ENCODE measurements at places on chromosomes 1 and 21.

DNA sequence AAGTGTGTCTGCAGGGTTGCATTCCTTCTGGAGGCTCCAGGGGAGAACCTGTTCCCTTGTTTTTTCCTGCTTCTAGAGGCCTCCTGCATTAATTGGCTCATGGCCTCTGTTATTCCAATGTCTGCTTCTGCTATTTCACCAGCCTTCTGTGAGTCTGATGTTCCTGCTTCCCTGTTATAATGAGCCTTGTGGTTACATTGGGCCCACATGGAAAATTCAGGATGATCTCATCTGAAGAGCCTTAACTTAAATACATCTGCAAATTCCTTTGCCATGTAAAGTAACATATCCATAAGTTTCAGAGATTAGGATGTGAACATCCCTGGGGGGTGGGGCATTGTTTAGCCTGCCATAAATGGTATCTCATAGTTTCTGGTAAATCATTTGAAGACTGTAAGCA lies 181.1 kb downstream of the RWDD3 start:
- no peaks in the 10 kb centered on the region for H3K36me3 ChIP-seq
- H3K27ac ChIP-seq: no peak overlapping the region
- H3K27me3 ChIP-seq: no peaks in the 10 kb centered on the region
- no peaks in the 10 kb centered on the region for H3K4me1 ChIP-seq
- no peak for DNase-seq

GRCh38 chr1:108816049-108816893 lies 40.6 kb downstream of the AKNAD1 start:
- H3K27me3 ChIP-seq: peaks cover 7% of the 10 kb centered on the region
- H3K27ac ChIP-seq: no peak overlapping the region
- H3K4me1 ChIP-seq: no peaks in the 10 kb centered on the region

- peaks cover 18% of the 10 kb centered on the region for H3K27me3 ChIP-seq
- no peak overlapping the region for H3K27ac ChIP-seq
- H3K36me3 ChIP-seq: no peaks in the 10 kb centered on the region
- H3K4me1 ChIP-seq: no peaks in the 10 kb centered on the region
Measured at GRCh38 chr21:38712071-38712470, 93.7 kb upstream of the ETS2 start.

DNA sequence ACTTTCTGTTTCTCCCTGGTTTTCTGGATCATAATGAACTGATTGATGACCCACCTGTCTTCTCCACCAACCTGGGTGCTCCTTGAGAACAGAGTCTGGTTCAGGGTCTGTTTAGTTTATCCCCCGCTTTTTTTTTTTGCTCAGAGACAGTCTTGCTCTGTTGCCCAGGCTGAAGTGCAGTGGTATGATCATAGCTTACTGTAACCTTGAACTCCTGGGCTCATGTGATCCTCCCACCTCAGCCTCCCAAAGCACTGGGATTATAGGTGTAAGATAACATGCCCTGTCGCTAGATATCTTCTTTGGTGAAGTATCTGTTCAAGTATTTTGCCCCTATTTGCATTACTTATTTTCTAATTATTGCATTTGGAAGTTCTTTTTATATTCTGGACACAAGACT lies 30.2 kb upstream of the CITED4 start:
- H3K27ac ChIP-seq: no peak overlapping the region
- H3K36me3 ChIP-seq: peaks cover 14% of the 10 kb centered on the region
- H3K4me3 ChIP-seq: no peak overlapping the region
- no peak for DNase-seq
- H3K4me1 ChIP-seq: no peaks in the 10 kb centered on the region
- peaks cover 18% of the 10 kb centered on the region for H3K27me3 ChIP-seq

- H3K27me3 ChIP-seq: peaks cover 7% of the 10 kb centered on the region
- peaks cover 2% of the 10 kb centered on the region for H3K4me1 ChIP-seq
- H3K36me3 ChIP-seq: no peaks in the 10 kb centered on the region
- no peak for DNase-seq
- no peak overlapping the region for H3K4me3 ChIP-seq
Measured at GRCh38 chr1:53697721-53698383, 41.1 kb downstream of the GLIS1 start.

DNA sequence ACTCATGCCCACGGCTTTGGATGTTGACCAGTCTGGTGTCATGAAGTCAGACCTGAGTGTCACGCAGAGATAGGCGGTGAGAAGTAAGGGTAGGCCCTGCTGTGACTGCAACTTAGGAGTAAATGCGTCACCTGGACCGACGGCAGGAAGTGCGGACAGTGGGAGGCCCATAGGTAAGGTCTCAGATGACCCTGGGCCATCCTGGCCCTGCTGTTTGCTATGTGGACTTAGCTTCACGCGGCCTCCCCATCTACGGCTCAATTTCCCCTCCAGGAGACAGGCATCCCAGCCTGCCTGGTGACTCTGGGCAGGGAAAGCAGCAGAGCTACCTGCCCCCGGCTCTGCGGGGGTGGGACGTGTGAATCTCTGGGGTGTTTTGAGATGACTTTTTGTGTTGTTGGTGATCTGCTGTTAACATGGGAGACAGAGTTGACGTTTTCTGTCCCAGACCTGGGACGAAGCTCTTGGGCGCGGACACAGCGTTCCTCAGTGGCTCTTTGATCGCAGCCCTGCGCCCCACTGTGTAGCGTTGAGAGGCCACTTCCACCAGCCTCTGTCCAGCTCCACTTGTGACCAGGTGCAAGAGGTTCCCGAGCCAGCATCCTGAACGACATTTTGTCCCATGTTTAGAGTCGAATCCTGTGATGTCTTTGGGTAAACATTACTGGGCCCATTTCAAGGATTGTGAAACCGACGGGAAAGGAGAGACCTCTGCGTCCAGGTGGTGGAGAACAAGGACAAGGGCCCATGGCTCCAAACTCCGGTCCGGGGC lies 39.9 kb downstream of the CRYAA start:
- DNase-seq: peak; percentile 15
- peaks cover 4% of the 10 kb centered on the region for H3K27me3 ChIP-seq
- H3K4me3 ChIP-seq: no peak overlapping the region
- no peaks in the 10 kb centered on the region for H3K4me1 ChIP-seq
- H3K27ac ChIP-seq: no peak overlapping the region
- no peaks in the 10 kb centered on the region for H3K36me3 ChIP-seq

DNA sequence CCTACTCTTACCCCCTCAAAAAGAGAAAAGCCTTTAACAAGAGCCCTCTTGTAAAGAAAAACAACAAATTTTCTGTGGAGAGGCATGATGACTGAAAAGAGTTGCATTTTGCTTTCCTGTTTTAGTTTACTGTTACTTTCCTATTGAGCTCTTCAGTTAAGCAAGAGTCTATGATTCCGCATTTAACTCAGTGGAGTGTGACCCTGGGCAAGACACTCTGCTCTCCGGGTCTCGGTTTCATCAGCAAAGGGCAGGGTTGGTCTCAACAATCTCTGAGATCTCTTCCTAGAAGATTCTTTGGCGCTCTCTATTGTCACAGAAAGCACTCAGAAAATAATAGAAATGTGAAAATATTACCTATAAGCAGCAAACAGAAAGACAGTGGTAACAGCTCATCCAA lies 175.7 kb downstream of the TGFBR3 start:
- peaks cover 33% of the 10 kb centered on the region for H3K4me1 ChIP-seq
- peaks cover 86% of the 10 kb centered on the region for H3K36me3 ChIP-seq
- H3K27ac ChIP-seq: no peak overlapping the region
- DNase-seq: no peak
- H3K4me3 ChIP-seq: no peak overlapping the region

DNA sequence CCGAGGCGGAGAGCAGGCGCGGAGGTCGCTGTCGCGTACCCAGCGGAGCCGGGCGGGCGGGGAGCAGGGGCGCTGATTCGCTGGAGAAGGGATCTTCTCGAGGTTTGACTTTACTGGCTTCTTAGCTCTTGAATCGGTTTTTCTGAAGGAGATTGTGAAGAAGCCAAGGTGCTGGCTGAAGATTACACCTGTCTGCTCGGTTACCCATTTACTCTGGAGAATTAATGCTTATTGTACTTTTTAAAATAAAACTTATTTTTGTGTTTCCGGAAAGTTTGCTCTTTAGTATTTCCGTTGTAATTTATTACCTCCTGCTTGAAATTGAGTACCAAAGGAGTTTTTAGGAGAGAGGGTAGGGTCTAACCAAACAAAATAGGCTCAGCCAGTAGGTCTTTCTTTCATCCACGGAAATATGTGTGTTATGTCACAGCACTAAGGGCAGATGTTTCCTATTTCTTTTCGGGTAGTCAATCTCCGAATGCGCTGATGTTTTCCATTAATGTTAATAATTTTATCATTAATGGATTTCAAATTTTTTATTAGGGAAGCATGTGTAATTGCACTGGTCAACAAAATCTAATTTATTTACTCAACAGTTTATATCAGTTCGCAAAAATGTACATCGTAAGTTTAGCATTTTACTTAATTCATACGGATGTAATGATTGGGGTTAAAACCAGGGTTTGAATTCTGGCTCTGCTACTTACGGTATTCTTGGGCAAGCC lies 510 bp upstream of the GNG5 start:
- peak overlapping the region; percentile 95 for H3K4me3 ChIP-seq
- H3K4me1 ChIP-seq: peaks cover 35% of the 10 kb centered on the region
- DNase-seq: no peak

- H3K27ac ChIP-seq: peak overlapping the region; percentile 19
- no peak for DNase-seq
- H3K36me3 ChIP-seq: peaks cover 35% of the 10 kb centered on the region
- H3K27me3 ChIP-seq: no peaks in the 10 kb centered on the region
Measured at GRCh38 chr1:153961421-153961820, 1.9 kb downstream of the SLC39A1 start.

- H3K36me3 ChIP-seq: no peaks in the 10 kb centered on the region
- no peak overlapping the region for H3K4me3 ChIP-seq
- no peak for DNase-seq
- H3K4me1 ChIP-seq: no peaks in the 10 kb centered on the region
- H3K27me3 ChIP-seq: no peaks in the 10 kb centered on the region
Measured at GRCh38 chr21:39602793-39603192, 9.9 kb upstream of the B3GALT5 start.

DNA sequence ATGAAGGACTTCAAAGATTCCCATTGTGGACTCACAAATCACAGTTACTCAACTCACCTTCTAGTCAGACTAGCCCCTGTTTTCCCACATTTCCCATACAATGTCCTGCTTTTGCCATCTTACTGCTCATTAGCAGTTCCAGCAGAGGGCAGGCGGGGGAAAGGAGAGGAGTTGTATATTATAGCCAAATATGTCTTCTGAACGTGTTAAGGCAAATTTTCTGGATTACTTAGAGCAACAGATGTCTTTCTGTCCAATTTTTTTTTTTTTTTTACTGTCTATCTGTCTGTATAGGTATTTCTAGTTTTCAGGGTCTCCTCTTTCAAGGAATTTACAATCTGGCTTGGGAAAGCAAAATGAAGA lies 29.9 kb upstream of the DDAH1 start:
- no peak for DNase-seq
- peaks cover 4% of the 10 kb centered on the region for H3K27me3 ChIP-seq
- no peak overlapping the region for H3K27ac ChIP-seq
- H3K4me3 ChIP-seq: no peak overlapping the region

- no peak overlapping the region for H3K4me3 ChIP-seq
- peaks cover 8% of the 10 kb centered on the region for H3K4me1 ChIP-seq
- H3K36me3 ChIP-seq: peaks cover 14% of the 10 kb centered on the region
Measured at GRCh38 chr1:163357378-163357777, 35.6 kb downstream of the NUF2 start.

DNA sequence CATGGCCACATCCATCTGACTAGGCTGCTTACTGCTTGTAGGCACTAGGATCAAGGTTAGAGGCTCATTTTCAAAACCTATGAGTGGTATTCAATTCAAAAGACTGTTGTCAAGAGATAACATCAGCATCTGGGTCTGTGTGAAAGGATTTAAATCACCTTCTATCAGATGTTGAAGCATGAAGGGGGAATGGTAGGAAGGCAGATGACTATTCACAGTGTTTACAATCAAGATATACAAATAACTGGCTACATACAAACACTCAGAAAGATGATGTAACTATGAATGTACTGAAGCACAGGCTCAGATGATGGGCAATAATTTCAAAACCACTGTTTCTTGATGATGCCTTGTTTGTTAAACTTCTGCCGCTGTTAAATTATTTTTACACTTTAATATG lies 249.2 kb downstream of the SLC45A1 start:
- no peak overlapping the region for H3K27ac ChIP-seq
- H3K4me3 ChIP-seq: no peak overlapping the region

GRCh38 chr1:214518361-214518760 lies 33.0 kb downstream of the PTPN14 start:
- DNase-seq: no peak
- H3K27me3 ChIP-seq: peaks cover 11% of the 10 kb centered on the region
- H3K4me3 ChIP-seq: no peak overlapping the region
- no peaks in the 10 kb centered on the region for H3K36me3 ChIP-seq
- peaks cover 1% of the 10 kb centered on the region for H3K4me1 ChIP-seq

GRCh38 chr1:151377150-151377884 lies 4.8 kb upstream of the SELENBP1 start:
- H3K4me3 ChIP-seq: no peak overlapping the region
- no peaks in the 10 kb centered on the region for H3K4me1 ChIP-seq
- peaks cover 5% of the 10 kb centered on the region for H3K27me3 ChIP-seq
- DNase-seq: no peak
- no peaks in the 10 kb centered on the region for H3K36me3 ChIP-seq

- peaks cover 8% of the 10 kb centered on the region for H3K4me1 ChIP-seq
- peaks cover 70% of the 10 kb centered on the region for H3K36me3 ChIP-seq
- H3K27ac ChIP-seq: no peak overlapping the region
- no peak for DNase-seq
Measured at GRCh38 chr1:1768249-1768992, 9.8 kb downstream of the NADK start.

- H3K4me1 ChIP-seq: no peaks in the 10 kb centered on the region
- DNase-seq: no peak
- H3K27me3 ChIP-seq: no peaks in the 10 kb centered on the region
- peaks cover 8% of the 10 kb centered on the region for H3K36me3 ChIP-seq
Measured at GRCh38 chr1:45969866-45970265, 162.6 kb downstream of the PIK3R3 start.

GRCh38 chr1:185559151-185559550 lies 175.0 kb upstream of the HMCN1 start:
- DNase-seq: no peak
- H3K36me3 ChIP-seq: peaks cover 7% of the 10 kb centered on the region
- H3K4me1 ChIP-seq: peaks cover 48% of the 10 kb centered on the region
- no peak overlapping the region for H3K4me3 ChIP-seq
- peak overlapping the region; percentile 86 for H3K27ac ChIP-seq

GRCh38 chr1:145827966-145828365 lies 4.0 kb downstream of the POLR3C start:
- peaks cover 73% of the 10 kb centered on the region for H3K36me3 ChIP-seq
- no peak for DNase-seq
- no peaks in the 10 kb centered on the region for H3K27me3 ChIP-seq
- H3K27ac ChIP-seq: peak overlapping the region; percentile 29
- no peak overlapping the region for H3K4me3 ChIP-seq

DNA sequence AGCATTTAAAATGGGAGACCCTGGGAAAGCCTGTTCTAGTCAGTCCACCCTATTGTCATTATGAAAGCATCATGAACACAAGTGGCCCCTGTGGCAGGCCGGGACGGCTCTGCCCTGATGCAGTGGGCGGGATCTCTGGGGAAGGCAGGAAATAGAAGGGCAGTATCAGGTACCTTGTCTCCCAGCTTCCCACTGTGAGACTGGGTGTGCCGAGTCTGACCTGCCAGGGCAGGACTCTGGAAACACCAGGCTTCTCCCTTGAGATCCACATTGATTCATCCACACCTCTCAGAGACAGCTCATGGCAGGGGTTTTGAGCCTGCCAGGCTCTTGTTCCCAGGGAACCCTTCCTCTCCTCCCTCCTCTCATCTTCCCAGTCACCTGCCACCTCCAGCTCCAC lies 24.5 kb upstream of the GNPAT start:
- H3K4me3 ChIP-seq: no peak overlapping the region
- no peaks in the 10 kb centered on the region for H3K36me3 ChIP-seq
- peaks cover 9% of the 10 kb centered on the region for H3K27me3 ChIP-seq
- DNase-seq: no peak

- peaks cover 96% of the 10 kb centered on the region for H3K27me3 ChIP-seq
- H3K27ac ChIP-seq: no peak overlapping the region
Measured at GRCh38 chr1:90723590-90724108, 6.5 kb upstream of the BARHL2 start.

Measured in activated CD4-positive, alpha-beta memory T cell treated with anti-CD3 and anti-CD28 coated beads, Interleukin-2, amount 10 ng/mL, durations not matched to agents 7 days and 5 days (primary cell).